ENCODE measurements at places on chromosomes 6 and 20.
A peak's percentile ranks its signal among the peaks of the same experiment; 100 is the strongest.

GRCh38 chr6:21999012-21999528 is 297.8 kb downstream of the PRL start:
- no peak for DNase-seq

DNA sequence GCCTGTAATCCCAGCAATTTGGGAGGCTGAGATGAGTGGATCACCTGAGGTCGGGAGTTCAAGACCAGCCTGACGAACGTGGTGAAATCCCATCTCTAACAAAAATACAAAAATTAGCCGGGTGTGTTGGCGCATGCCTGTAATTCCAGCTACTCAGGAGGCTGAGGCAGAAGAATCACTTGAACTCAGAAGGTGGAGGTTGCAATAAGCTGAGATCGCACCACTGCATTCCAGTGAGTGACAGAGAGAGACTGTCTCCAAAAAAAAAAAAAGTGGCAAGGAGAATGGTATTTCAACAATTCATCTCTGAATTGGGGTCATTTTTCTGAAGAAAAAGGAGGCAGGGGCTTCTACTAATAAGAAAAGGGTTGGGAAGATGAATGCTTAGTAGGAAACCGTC is 111.5 kb upstream of the NHSL1 start:
- DNase-seq, result no peak

GRCh38 chr6:73704260-73704659 is 8.3 kb downstream of the CD109 start:
- peak; percentile 77 for DNase-seq

- DNase-seq, result no peak
These were observed 153.0 kb downstream of the BCAS1 start for GRCh38 chr20:53917145-53918019.

GRCh38 chr6:34044945-34045595 is 100.8 kb downstream of the GRM4 start:
- DNase-seq, result no peak

- no peak for DNase-seq
These were observed 6.6 kb downstream of the KLHL31 start for GRCh38 chr6:53658992-53659391.

Measured in activated T-cell treated with anti-CD3 and anti-CD28 coated beads, Interleukin-2, amount 50 U/mL, for 48 hours (primary cell).